ENCODE measurements at places on chromosomes 1 and 21. TPM values are rescaled to one million over a fixed set of nuclear protein-coding genes. Genes with fewer than 3 reads are reported as not detected.

- DNase-seq: no peak
Measured at GRCh38 chr1:215682232-215682631, 115.1 kb downstream of the KCTD3 start.

DNA sequence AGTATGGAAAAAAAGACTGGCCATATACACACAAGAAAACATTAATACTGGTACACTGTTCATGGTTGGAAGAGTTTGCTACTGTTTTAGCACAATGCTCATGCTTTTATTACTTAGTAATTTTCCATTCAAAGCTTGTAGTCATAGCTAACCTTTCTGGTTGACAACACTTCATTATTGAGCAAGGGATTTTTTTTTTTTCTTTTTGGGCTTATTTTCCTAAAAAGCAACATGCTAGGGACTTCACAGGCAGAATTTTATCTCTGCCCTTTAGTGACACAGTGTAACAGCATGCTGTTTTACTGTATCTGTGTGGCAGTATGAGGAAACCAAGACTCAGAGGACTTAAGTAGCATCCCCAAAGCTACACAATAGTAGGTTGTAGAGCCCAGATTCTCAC lies 58.5 kb downstream of the FGGY start:
- DNase-seq: peak; percentile 49

PPP1R12B gene
- total RNA-seq: 22.9 TPM

- DNase-seq: no peak
Measured at GRCh38 chr1:209595028-209595427, 11.5 kb downstream of the CAMK1G start.

- no peak for DNase-seq
Measured at GRCh38 chr1:116309090-116309870, 63.8 kb upstream of the ATP1A1 start.

AMY2A gene
- total RNA-seq: not detected

DNA sequence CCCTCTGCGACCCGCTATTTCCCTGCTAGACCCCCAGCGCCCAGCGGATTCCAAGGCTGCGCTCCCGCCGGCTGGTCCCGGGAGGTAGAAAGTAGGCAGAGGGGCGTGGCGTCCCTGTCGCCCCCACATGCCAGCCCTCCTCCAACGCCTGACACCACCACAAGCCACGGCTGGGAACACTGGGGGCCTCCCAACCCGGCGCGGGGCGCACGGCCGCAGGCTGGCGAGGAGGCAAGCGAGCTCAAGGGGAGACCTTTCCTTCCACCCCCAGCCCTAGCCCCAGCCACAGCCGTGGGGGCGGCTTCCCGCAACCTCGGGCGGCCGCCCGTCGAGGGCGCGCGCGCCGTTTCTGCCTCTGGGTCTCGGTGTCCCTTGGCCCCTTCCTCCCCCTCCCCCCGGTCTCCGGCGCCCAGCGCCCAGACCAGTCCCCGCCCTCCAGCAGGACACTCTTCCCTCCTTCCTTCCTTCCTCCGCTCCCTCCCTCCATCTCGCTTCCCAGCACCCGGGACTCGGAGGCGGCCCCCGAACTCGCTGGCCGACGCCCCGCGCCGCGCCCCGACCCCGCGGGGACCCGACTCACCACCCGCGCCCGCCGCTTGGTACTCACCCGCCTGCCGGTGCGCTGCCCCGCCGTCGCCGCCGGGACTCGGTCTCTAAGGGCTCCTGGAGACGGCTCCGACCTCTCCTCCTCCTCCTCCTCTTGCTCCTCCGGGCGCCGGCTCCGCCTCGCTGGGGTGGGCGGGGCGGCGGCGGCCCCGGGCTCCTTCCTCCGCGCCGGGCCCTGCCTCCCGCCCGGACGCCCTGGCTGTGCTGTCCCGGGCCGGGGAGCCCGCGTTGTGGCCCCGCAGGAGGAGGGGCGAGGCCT lies at the start of gene GNG12:
TSS of gene GNG12 (minus strand) at position 731 of the 865 bp plus-strand sequence. CDS start 125,781 bp downstream, outside the sequence.
- peak; percentile 72 for DNase-seq
